ENCODE measurements at places on chromosomes 4 and X.

DNA sequence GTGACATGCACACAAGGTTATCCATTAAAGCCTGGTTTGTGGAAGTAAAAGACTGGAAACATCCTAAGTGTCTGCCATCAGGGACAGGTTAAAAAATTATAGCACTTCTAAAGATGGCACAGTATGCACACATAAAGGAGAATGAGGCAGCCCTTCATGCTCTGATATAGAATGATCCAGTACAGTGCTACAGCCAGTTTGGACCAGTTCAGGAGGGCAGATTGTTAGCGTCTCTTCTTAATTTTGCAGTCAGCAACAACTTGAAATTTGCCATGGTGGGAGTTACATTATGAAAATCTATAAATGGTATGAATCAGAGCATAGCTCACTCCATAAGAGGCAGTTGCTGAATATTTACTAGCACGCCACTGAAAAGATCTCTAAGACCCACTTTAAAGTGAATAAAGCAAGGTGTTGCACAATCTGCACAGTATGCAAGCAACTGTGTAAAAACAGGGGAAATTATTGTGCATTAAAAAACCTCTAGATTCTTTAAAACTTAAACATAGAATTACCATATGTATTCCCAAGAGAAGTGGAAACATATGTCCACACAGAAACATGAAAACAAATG is 20.3 kb upstream of the SOD3 start:
- DNase-seq, result peak; percentile 30

DNA sequence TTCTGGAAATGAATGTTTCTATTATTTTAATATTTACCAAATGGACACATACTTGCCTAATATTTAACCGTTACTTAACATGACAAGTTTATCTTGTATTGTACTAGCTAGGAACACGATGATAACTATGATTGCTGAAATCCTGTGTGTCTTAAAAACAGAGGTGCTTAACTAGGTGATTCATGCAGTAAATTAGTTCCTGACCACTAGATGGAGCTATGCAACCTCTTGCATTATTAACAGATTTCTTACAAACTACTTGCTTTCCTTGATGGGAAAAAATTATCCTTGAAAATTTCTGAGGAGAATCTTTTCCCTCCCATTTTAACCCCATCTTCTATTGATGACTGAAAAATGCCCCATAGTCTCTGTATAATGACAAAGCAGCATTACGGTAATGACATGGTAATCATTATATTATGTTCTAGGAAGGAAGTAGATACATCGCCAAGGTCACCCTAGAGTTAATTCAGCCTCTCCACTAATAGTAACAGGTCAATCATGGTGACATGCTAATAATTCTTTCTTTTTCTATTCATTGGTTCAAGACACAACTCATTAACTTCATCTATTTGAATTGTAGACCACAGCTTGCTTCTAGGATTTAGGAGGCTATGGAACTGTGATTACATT is 844.2 kb downstream of the RAPGEF2 start:
- DNase-seq, result peak; percentile 68

DNA sequence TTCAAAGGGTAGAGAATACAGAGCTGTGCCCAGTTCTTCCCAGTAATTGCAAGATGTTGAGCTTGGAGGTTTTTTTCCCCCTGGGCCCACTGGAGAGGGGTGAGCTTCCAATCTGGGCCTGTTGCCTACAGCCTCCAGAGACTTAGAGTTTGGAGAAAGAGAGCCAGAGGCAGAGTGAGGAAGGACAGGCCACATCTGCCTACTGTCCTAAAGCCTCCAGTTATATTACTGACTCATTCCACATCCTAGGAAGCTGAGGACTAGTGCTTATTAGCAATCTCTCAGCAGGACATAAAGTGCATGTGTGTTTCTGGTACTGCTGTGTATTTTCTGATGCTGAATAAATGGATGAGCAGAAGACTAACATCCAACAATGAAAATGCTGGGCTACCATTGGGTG is 181.0 kb upstream of the MAMLD1 start:
- DNase-seq, result peak; percentile 25

GRCh38 chr4:98448908-98449307 is 187.7 kb downstream of the RAP1GDS1 start:
- no peak for DNase-seq

GRCh38 chr4:35757836-35758235 is 486.5 kb downstream of the ARAP2 start:
- no peak for DNase-seq

DNA sequence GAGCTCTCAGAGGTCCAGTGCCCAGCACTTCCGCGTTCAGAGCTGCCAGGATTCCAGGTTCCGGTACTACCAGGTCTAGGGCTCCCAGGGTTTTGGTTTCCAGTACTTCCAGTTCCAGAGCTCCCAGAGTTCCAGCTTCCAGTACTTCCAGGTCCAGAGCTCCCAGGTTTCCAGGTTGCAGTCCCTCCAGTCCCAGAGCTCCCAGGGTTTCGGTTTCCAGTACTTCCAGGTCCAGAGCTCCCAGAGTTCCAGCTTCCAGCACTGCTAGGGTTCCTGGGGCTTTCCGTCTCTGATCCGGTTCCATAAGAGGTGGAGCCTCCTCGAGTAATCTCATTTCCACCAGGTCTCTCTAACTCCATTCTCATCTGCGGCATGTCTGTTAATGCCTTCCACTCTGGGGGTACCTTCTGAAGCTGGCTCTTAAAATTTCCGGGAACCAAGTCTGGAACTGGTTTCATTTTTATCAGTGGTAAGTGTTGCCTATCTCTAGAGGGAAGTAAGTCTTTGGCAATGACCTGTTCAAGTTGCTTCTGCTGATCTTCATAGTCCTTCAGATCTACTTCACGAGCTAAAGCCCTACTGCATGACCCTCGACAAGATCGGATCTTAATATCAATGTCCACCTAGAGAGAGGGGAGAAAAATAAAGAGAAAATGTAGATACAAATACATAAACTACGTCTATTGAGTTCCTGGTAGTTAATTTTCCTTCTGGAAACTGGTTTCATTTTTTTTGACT is 4.1 kb downstream of the FGA start:
- no peak for DNase-seq

DNA sequence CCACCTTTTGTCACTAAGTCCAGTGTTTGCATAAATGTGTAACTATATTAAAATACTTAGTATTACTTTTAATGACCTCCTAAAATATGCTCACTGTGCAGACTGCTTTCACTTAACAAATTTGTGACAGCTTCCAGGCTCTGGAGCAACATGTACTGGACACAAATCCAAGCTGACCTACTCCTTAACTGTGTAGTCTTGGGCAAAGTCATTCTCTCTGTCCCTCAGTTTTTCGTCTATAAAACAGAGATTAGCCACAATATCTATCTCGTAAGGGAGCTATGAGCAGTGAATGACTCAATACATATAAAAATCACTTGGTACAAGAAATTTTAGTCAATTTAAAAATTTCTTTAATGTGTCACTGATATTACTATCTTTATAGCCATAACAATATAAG is 20.4 kb upstream of the RAB40A start:
- no peak for DNase-seq

DNA sequence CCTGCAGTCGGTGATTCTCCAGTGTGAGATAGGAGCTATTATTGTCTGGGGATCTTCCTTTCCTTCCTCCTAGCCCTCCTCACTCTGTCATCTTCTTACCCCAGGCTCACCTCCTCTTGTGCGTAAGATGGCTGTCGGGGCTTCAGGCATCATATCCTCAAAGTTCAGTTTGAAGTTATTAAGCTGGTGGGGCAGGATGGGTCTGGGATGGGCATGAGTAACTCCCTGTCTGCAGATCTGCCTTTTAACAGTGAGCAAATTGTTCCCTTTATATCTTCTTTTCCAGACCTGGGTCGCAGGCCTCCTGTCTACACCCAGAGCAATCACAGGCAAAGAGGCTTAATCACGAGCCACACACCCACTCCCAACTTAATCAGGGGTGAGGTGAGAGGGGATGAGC is 900 bp upstream of the MTMR1 start:
- DNase-seq, result no peak

DNA sequence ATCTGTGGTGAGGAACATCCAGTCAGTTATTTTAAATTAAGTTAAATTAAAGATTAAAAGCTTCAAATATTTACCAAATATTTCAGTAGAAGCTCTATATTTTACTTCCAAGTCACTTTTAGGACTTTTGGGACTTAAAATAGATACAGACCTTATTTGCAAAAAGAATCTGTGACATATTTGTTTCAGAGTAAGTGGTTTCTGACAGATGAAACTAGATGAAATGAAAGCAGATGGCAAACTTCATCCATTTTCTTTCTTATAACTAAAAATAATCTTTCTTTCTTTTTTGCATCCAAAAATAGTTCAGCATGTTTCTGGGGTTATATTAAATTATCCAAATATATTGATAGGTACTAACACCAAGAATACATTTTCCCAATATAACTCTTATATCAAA is 6.6 kb upstream of the UTP3 start:
- no peak for DNase-seq
